ENCODE measurements at places on chromosomes 12 and 14.
A peak's percentile ranks its signal among the peaks of the same experiment; 100 is the strongest.

DNA sequence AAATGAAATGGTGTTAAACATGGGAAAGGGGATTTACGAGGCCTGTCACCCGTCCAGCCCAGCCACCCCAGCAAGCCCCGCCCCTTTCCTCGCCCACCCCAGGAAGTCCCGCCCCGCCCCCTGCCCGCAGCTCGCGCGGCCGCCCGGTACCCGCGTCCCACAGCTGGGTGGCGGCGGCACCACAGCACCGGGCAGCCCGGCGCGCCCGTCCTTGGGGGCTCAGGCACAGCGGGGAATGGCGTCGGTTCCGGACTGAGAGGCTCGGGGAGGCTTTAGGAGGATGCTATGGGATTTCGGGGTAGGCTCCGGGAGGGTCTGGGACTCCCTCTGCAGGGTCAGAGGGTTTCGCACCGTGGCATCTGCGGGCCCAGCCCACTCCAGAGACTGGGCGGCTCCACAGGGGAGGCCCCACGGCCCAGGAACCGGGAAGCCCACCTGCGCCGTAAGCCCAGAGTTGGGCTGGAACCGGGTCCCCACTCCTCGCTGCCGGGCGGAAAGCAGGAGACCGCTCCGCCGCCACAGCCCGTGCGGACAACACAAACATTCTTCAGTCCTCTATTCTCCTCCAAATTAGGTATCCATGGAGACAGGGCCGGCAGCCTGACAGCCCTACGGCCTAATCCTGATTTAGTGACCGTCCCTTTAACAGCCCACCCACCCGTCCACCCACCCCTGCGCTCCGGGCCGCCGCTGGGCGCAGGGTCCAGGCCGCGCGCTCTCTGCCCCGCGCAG, 1.4 kb downstream of the FIGNL2 start:
- peak; percentile 54 for DNase-seq

GRCh38 chr14:104752423-104752734, 568 bp upstream of the SIVA1 start:
- no peak for DNase-seq

- no peak for DNase-seq
These were observed 1.3 kb downstream of the KSR2 start for GRCh38 chr12:117967512-117967911.

DNA sequence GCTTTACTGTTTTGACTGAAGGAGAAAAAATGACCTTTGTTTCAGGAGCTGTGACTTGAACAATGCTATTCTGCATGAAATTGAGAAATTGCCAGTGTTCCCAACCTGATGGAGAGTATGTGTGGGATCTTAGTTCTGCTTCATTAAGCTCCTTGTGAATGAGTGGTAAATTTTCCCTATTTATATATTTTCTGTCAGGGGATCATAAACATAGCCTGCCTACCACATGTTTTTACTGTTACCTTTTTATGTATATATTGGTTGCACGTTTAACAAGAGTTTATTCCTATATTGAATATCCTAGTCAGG, 271.7 kb downstream of the PDZRN4 start:
- no peak for DNase-seq

- DNase-seq = no peak
These were observed 128.4 kb downstream of the FOXA1 start for GRCh38 chr14:37466623-37467088.

- DNase-seq = no peak
These were observed 2.4 kb downstream of the MBD6 start for GRCh38 chr12:57524814-57525614.

GRCh38 chr12:32303174-32303549, 96.2 kb upstream of the FGD4 start:
- DNase-seq = no peak

DNA sequence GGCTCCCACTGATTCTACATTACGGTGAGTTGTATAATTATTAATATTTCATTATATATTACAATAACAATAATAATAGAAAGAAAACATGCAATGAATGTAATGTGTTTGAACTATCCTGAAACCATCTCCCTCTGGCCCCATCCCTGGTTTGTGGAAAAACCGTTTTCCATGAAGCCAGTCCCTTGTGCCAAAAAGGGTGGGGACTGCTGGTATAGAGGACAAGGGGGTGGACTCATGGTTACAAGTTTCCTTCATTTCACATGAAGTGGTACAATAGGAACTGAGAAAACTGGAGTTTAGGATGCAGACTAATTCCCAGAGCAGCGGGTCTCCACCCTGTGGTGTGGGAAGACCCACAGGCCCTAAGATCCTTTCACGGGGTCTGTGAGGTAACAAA, 3.0 kb upstream of the C1RL start:
- DNase-seq = no peak

All from suppressor macrophage treated with lipopolysaccharide for 4 hours (primary cell).